Upper lobe of left lung (tissue), 6 donors: ENCODE measurements at places on chromosomes 3 and 15. TPM values are rescaled to one million over a fixed set of nuclear protein-coding genes. Genes with fewer than 3 reads are reported as not detected.

Gene ZBBX
- 3.4 TPM for total RNA-seq

DNA sequence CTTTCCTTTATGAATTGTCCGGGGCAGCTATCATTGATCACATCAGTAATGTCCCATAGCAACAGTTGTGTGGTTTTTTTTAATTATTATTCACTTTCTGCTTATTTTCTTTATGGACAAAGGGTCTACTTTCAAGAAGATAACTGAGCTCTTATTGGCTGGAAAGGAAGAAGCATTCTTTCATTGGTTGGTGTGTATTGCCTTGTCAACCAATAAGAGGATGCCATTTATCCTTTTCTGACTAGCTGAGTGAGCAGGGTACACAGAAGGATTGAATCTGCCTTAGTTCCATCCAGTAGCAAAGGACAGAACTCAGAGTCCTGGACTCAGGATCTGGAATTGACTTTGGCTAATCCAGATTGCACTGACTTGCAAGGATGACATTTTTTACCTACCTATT is 13.2 kb upstream of the AEN start:
- no peak for DNase-seq

Gene CEMIP
- total RNA-seq, result 3.3 TPM

Gene MOBP
- not detected for total RNA-seq

Gene HACD3
- 25.9 TPM for total RNA-seq
